ENCODE measurements at places on chromosomes 6 and 20. TPM values are rescaled to one million over a fixed set of nuclear protein-coding genes. Genes with fewer than 3 reads are reported as not detected.

OTOR gene
- not detected for total RNA-seq

NUS1 gene
- total RNA-seq = 34.3 TPM

DNA sequence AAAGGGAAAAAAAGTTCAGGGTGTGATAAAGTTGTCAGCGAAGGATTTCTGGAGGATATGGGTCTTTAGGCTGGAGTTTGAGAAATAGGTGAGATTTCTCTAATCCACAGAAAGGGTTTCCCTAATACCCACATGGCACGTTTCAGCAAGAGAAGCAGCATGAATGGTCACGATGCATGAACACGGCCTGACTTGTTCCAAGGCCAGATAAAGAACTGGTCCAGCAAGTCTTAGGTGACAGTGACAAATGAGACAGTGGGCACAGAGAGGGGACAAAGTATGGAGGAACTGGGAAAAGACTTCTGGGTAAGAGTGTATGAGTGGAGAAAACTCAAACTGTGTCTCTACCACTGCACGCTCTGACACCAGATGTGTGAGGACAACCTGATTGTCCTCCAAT, 262.0 kb upstream of the FOXQ1 start:
- DNase-seq = no peak

ITPR3 gene
- 60.2 TPM for total RNA-seq

Data from mucosa of descending colon (tissue), 3 donors.